CD4-positive, alpha-beta T cell treated with Interleukin-6 at 100 ng/mL for 8 hours (primary cell): ENCODE measurements at places on chromosomes 16 and 17.

DNA sequence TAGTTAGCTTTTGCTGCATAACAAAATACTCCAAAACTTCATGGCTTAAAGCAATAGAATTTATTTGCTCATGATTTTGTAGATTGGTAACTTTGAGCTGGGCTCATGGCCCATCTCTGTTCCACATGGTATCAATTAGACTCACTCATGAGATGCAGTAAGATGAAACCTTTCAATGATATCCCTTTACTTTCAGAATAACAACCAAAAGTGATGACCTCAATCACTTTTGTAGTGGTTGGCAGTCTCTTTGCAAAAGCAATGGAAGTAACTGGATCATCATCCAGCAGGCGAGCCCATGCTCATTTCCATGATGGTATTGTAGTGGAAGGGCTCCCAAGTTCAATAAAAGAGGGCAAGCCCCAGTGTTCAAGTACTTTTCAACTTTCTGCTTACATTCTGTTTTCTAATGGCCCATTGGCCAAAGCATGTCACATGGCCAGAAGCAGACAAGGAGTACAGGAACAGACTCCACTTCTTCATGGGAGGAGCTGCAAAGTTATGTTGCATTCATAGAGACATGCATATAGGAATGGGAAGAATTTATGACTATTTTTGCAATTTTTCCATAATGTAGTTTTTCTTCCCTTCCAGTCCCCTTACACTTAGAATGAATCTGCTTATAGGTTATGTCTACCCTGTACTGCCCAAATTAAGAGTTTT, 41.7 kb downstream of the EFCAB5 start:
- no peak for DNase-seq

- DNase-seq = no peak
Measured at GRCh38 chr17:50177476-50177875, 11.7 kb downstream of the SGCA start.

GRCh38 chr17:48384164-48384563, 45.9 kb downstream of the SKAP1 start:
- DNase-seq = no peak

GRCh38 chr16:27724482-27725235, 174.7 kb downstream of the KATNIP start:
- no peak for DNase-seq
